ENCODE measurements at places on chromosomes 4 and X. TPM values are rescaled to one million over a fixed set of nuclear protein-coding genes. Genes with fewer than 3 reads are reported as not detected.

The ODAPH gene
- total RNA-seq = 0.12 TPM

The KLHL4 gene
- 0.08 TPM for total RNA-seq

The CCDC120 gene
- total RNA-seq = 27.7 TPM

The ADAMTS3 gene
- 0.32 TPM for total RNA-seq

The GPR143 gene
- total RNA-seq = 2.8 TPM

The DUX4 gene
- 0.56 TPM for total RNA-seq

The MAGEA4 gene
- total RNA-seq = not detected

The NXF2 gene
- not detected for total RNA-seq

The SPANXC gene
- total RNA-seq = not detected

GRCh38 chrX:5086388-5086787 is 1142.3 kb downstream of the NLGN4X start:
- no peak for ATAC-seq

DNA sequence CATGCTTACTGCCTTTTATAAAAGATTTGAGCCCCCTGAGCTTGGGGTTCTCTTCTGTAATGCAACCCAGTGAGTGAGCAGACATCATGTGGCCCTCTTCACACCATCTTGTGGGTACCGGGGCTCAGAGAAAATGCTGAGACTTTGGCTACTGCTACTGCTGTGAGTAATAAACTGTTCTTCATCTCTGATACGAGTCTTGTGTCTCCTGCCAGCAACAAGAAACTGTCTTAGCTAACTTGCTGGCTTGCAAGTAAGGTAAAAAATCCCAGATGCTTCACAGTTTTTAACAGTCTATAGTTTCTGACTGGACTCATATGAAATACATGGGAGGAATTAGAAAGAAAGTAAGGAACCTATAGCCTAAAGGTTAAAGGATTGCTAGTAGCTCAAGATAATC is 148.3 kb downstream of the GPC3 start:
- no peak for ATAC-seq

GRCh38 chr4:113457886-113458285 is 303.7 kb downstream of the CAMK2D start:
- ATAC-seq = no peak

DNA sequence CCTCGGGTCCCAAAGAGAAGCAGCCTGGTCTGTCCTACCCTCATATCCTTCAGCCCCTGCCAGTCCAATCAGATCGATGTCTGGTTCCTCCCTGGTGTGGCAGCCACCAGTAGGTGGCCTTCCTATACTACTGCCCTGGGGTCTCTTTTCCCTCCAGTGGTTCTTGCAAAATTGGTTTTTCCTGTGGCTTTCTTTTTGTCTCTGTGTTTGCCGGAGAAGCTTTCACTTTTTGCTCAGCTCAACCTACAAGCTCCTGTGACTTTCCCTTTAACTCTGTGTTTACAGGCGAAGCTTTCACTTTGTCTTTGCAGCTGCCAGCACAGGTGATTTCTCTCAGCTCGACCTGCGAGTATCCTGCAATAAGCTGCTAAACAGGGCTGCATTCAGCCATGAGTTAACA is 46.8 kb downstream of the UGT2A3 start:
- peak; percentile 28 for ATAC-seq

- ATAC-seq = no peak
Measured at GRCh38 chr4:41506130-41506529, 31.8 kb upstream of the LIMCH1 start.

DNA sequence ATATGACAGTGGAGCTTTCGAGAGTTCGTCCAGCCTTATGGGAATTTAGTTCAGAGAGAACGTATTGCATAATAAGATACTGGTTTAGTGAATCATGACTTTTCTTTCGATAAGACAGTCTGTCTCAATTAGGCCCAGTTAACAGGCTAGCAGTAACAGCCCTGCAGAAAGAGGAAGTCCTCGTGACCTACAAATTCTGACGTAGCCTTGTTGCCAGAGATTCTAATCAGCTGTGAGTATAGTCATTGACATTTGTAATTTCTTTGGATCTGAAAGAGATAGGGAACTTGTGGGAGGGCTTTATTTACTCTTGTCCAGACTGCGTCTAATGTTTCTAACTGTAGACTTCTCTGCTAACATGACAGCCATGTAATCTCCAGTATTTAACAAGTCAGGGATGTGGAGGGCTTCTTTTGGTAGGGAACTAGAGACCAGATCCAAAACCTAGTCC is 15.8 kb downstream of the ART3 start:
- peak; percentile 79 for ATAC-seq

- ATAC-seq = peak; percentile 62
Measured at GRCh38 chrX:8868906-8869305, 67.7 kb upstream of the FAM9A start.

DNA sequence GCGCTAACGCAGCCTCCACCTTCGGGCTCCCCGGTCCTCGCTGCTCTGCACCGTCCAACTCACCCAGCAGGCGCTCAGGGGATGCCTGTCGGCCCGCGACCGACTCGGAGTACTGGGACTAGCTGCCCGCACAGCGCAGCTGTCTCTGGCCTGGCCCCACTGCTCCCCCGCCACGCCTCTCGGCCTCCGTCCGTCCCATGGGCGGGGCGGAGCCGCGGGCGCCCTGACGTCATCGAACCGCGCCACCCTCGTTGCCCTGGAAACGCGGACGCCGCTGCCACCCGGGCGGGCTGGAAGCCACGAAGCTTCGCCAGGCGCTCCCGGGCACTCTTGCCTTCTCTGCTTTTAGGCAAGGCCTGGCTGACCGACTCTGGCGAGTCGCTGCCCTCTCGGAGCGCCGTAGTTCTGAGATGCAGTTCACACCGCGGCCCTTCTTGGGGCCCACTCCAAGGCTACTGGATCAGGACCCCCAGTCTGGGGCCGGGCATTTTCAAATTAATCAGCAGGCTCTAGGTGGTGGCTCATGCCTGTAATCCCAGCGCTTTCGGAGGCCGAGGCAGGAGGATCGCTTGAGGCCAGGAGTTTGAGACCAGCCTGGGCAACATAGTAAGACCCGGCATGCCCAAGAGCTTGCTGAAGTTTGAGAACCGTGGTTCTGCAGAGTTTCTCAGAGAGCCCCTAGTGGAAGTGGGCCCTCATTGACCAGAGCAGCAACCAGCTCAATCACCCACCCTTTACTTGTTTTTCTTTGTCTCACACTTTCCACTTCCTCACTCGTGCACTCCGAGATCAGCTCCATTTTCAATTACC is 12.0 kb downstream of the ACOX3 start:
- ATAC-seq = peak; percentile 99

DNA sequence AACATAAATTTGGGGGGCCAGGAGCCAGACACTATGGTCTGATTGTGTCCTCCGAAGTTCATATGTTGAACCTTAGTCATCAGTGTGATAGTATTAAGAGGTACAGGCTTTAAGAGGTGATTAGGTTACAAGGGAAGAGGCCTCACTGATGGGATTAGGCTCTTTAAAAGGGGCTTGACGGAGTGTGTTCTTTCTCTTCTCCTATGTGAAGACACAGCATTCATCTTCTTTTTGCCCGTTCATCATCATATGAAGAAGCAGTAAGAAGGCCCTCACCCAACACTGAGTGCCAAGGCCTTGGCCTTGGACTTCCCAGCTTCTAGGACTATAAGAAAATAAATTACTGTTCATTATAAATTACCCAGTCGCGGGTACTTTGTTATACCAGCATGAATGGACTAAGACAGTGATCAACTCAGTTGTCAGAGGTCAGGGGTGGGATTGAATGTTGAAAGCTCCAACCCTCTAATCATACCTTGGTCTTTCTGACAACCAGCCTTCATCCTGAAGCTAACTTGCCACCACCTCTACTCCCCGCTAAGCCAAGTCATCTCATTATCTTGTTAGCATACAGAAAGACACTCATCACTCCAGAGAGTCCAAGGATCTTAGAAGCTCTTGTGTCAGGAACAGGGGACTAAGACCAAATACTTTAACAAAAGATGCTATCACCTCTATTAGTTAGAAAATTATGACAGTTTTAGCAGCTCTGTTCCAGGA is 543.4 kb upstream of the DIPK2B start:
- no peak for ATAC-seq

GRCh38 chrX:45601052-45601451 is 400.4 kb upstream of the DIPK2B start:
- no peak for ATAC-seq

DNA sequence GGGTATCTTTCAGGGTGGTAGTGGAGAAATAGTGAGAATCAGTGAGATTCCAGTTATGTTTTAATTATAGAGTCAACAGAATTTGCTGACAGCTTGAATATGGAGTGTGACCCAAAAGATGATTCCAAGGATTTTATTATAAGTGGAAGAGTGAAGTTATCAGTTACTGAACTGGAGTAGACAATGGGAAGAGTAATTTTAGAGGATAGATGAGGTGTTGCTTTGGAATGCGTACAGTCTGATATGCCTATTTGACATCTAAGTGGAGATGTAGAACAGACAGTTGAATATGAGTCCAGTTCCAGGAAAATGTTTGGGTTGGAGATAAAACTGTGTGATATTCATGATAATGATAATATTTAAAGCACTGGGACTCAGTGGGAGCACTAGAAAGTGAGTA is 174.2 kb downstream of the MAPK10 start:
- no peak for ATAC-seq

- no peak for ATAC-seq
Measured at GRCh38 chr4:85938062-85938461, 421.8 kb downstream of the MAPK10 start.

DNA sequence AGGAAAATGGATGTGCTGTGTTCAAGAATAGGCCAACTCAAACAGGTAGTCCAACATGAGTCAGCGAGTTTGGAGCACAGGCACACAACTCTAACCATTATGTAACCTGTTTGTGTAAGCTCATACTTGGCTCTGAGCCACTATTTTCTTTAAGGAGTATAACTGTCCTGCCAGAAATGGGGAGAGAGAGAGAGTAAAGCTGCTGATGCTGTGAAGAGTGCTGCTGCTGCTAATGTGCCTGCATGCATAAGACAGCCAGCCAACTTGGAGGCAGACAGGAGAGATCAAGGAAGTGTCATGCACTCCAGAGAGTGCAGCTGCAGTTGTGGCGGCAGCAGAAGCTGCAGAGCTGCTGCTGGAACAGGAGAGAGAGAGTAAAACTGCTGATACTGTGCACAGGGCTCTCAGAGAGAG is 11.7 kb upstream of the STATH start:
- ATAC-seq = peak; percentile 92

DNA sequence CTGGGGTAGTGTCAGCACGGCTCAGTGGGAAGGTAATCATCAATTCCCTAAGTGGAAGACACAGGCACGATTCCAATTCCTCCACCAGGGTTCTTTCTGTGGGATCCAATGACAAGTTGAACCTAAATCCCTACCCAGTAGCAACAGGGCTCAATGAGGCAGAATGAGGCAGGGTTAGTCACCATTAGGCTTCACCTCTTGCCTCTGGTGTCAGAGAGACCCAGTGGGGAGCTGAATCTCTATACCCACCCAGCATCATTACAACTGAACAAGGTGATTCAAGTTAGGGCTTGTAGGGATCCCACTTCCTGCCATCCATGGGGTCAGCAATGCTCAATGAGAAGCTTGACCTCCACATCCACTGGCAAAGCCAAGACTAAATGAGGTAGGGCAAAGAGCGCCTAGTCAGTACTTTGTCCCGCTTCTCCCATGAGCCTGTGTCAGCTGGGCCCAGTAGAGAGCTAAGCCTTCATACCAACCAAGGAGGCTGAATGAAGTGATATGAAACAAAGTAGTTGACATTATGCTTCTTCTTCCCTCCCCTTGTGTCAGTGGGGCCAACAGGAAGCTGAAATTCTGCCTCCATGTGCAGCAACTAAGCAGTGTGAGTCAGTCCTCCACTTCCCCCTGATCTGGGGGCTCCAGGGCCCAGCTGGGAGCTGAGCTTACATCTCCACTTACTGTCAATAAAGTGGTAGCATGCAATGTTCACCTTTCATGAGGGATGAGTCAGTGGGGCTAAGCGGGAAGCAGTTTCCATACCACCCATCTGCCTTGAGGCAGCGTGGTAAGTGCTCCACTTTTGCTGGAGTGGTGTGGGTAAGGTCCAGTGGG is 36.4 kb upstream of the RBM41 start:
- peak; percentile 79 for ATAC-seq

DNA sequence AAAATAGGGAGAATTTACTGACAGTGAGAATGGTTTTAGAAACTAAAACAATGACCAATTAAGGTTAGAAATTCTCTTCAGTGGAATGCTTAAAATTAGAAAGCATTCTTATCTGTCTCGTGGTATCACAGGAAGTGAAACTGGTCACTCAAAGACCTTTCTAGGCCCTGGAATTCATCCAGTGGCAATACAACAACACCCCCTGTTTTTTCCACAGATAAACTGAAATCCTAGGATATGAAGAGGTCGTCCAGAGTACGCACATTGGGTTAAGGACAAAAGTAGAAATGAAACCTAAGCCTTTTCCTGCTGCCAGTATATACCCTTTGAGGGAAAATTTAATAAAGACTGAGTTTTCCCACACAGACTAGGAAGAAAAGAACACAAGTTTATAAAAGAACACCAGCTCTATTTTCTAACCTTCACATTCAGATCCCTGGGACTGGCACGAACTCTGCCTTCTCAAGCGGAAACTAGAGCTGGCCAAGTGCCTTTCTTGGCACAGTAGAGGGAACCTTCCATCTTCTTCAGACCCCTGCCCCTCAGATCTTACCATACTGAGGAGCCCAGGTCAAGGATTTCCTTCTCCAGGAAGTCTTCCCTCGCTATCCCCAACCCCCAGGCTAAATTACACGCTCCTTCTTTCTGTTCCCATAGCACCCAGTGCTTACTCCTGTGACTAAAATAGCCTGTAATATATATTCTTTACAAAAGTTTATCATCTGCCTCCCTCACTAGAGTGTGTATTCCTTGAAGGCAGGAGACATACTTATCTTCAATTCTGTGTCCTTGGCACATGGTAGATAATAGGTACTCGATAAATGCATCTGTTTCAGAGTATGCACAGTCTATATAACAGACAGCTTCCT is 16.9 kb downstream of the LHFPL1 start:
- no peak for ATAC-seq

DNA sequence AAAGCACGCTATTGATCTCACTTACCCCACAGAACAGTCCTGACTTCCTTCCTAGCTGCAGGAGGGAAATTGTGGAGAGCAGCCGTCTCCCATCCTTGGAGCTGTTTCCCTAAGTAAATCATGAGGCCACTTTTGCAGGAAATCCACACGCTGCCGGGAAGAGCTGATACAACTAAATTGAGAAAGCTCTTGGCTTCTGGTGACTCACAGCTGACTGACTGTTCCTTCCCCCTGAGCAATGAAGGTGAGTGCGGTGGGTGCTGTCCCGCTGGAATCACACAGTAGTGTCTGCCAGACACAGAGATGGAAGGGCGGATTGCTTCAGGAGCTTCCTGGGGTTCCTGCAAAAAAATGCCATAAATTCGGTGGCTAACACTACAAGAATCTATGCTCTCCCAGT is 268.9 kb downstream of the ASMT start:
- ATAC-seq = no peak

DNA sequence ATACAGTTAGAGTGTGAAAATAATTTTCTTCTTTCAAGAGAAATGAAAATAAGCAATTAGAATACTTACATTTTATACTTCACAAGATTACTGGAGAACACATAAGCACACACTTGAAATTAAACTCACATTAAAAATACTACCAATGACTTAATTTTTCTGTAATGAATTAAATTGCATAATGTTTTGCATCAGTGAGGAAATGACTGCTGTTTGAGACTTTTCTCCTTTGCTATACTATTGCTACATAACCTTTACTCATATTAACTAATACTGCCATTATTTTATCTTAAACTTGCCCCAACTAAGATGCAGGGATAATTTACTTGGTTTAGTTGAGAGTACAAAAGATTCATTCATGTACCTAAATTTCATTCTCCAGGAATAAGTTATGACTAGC is 590.9 kb downstream of the ARAP2 start:
- ATAC-seq = no peak

GRCh38 chrX:116499780-116500179 is 37.0 kb upstream of the CT83 start:
- peak; percentile 95 for ATAC-seq

GRCh38 chr4:111268769-111269414 is 646.0 kb upstream of the PITX2 start:
- ATAC-seq = no peak
